ENCODE measurements at places on chromosomes 11 and 22.

DNA sequence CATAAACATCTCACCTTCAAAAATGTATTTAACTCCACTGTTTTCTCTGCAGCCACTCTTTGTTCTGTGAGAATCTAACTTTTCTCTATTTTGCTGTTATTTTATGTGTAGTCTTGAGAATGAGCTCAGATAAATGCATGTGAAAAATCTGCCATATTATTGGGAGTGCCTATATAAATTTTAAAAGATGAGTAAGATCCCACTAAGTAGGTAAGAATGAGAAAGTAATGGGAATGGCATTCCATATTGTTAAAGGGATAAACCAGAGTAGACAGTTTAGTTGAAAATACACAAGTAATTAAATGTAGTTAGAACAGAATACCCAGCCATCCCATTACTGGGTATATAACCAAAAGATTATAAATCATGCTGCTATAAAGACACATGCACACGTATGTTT lies 817.2 kb downstream of the FAM181B start:
- DNase-seq, result no peak

DNA sequence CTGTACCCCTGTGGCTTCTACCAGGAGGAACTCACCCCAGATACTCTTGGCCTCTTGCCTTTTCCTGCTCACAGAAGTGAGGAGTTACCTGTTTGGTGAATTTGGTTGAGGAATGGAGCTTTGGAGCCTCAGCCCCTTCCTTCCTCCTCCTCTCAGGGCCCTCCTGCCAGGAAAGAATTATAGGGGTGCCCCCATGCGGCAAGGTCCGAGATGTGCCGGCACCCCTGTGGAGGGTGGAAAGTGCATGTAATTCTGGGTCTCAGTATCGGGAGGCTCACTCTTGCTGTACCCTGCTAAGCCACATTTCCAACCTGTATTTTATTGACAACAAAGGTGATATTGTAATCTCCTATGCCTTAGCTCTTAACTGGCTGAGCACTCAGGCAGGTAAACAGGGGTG lies 13.7 kb upstream of the IGSF22 start:
- DNase-seq, result no peak

- no peak for DNase-seq
Measured at GRCh38 chr11:40754297-40754696, 705.2 kb downstream of the LRRC4C start.

DNA sequence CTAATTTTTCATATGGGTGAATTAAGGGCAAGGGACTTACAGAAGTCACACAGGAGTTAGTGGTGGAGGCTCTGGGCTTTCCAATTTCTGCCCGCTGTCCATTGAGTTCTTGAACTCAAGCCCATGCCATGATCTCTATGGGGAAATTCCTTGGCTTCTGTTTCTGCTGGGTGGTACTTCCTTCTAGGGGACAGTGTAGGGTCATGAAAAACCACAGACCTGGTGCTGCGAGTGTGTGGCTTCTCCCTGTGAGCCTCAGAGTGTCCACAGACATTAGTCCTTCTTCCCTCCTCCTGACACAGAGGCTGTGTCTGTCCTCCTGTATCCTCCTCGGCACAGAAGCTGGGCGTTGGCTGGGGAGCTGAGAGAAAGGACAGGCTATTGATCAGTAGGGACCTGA lies 6.3 kb upstream of the SEZ6L start:
- DNase-seq, result no peak

DNA sequence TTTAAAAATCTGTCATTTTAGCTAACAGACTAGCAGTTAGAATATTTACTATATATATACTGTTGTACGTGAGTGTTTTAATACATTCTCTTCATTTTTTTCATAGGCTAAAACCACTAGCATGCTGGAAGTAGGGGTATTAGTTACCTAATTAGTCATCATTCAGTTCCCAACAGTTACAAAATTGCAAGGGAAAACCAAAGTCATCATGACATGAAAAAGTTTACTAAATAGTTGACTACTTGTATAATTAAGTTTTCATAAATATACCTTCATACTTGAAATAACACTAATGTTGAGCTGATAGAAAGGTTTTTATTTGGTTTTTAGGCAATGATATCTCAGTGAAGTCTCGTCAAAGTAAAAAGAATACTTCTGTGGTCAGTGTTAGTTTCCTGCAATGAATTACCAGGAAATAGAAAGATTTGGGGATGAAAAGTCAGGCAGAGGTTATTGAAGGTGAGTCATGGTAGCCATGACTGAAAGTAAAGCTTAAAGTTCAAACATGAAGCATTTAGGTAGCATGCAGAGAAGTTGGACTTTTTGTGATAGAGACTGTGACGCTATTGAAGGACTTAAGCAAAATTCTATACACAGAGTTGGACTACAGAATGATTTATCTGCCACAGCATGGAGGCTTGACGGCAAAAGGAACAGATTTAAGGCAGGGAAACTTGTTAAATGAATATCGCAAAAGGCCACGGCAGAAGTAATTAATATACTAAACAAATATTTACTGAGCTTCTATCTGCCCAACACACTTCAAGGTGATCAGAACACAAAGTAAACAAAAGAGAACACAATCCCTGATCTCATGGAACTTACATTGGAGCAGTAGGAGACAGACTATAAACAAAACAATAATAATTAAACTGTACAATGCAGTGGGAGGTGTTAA lies 828.1 kb upstream of the FAT3 start:
- no peak for DNase-seq

GRCh38 chr11:61860054-61860903 lies 31.1 kb downstream of the FADS3 start:
- no peak for DNase-seq

GRCh38 chr11:33893711-33894397 lies 2.0 kb upstream of the LMO2 start:
- peak; percentile 45 for DNase-seq

GRCh38 chr11:70497536-70498075 lies 99.3 kb downstream of the CTTN start:
- DNase-seq, result no peak

DNA sequence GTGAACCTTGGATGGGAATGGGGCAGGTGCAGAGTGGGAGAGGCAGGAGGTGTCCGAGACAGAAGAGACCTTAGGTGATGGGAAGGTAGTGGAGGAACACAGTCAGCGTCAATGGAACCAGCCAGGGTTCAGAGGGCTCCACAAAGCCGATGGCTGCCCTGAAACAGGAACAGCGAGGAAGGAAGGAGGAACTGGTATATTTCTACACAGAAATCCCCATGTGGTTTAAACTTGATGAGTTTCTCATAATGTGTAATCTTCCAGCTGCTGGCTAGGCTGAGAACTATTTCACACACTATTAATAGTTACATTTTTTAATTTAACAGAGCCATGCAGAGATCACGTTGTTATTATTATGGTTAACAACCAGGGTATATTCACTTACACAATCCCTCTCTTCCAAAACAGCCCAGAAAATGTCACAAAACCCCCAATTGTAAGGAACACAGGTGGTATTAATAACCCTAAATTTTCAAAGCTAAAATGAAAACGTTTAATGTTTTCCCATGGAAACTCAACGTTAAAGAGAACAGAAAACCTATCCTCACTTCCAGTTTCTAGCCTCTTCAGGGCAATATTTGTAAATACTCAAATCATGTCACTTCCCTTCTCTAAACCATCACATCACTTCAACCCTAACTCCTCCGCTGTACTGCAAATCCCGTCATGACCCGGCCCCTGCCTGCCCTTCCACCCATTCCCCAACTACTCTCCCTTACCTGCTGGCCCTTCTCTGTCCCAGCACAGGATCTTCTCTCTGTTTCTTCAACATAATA lies 74.5 kb upstream of the ARFGAP3 start:
- no peak for DNase-seq

GRCh38 chr11:62889126-62889483 lies 8.4 kb downstream of the SLC3A2 start:
- no peak for DNase-seq

- DNase-seq, result no peak
Measured at GRCh38 chr11:43632181-43632580, 48.4 kb upstream of the HSD17B12 start.

DNA sequence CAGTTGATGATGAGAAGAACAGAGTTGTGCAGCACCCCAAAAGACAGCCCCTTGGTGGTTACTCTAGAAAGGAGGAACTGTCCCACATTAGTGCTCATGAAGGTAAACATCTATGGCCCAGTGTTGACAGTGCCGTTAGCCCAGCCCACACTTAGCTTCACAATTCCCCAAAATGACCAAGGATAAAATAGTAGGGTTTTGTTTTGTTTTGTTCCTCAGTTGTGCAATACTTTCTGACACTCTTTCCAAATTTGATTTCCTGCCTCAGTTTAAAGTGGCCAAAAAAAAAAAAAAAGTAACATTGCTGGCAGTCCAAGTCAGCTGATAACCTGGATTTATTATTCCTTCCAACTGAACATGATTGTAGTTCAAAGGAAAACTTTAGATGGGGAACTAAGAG lies 269.4 kb downstream of the TMEM135 start:
- no peak for DNase-seq

DNA sequence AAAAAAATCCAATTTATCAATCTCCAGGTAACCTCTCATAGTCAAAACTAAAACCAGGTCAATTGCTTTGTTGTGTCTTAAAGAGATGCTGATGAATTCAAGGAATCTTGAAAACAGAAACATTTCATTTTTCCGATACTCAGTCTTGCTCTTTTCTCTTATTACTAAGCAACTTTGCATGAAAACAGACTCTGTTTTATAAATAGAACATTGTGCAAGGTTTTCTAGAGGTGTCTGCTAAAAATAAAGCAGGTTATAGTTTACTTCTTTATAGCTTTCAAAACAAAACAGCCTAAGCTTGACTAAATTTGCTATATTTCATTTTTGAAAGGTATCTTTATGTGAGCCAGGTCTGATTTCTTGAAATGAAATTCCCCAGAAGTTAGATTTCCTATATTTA lies 109.3 kb downstream of the ARL14EP start:
- no peak for DNase-seq

- DNase-seq, result no peak
Measured at GRCh38 chr11:121058941-121059340, 35.0 kb downstream of the TBCEL start.

GRCh38 chr11:79121351-79121750 lies 319.5 kb downstream of the TENM4 start:
- DNase-seq, result no peak

DNA sequence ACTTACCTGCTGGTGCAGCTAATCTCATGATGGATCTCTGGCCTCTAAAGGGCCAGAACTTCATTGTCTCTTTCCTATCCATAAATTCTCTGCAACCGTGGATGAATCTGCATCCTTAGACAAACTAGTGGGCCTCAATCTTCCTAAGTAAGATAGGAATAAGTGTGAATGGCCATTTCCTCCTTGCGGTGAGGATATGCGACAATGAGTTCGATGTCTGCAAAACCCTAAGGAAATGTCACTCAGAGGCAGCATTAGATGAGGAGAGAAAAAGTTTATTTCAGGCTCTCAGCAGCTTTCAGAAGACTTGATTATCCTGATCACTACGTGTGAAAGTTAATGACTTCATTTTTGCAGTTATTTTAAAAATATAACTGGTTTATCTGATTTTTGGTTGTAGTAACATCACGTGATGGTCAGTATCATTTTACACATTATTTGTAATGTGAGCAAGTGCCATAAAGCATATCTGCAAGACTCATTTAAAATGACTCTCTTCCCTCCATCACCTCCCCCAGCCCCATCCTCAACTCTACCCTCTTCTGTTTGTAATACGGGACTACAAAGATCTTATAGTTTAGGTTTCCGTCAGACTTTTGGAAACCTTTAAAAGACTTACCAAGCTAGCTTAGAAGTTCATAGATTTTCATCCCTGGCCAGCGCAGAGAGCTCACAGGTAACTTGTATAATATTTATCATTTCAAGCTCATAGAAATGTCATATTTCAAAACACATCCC lies 10.2 kb downstream of the GRAP2 start:
- no peak for DNase-seq

DNA sequence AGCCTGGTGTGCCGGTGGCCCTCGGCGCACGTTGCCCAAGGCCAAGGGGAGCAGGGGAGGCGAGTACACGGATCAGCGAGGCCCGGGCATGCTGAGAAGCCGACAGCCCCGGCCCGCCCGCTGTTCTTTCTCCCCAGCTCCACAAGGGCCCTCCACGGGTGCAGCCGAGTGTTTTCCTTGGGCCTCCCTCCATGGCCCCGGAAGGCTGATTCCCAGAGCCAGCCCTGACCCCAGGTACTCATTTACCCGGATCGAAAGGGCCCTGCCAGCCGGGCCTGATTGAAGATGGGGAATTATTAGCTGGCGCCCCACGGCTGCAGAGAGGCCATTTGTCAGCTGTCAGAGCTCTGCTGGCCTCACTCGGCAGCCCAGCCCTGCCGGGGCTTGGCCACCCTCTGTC lies 53.1 kb downstream of the WNT7B start:
- no peak for DNase-seq

DNA sequence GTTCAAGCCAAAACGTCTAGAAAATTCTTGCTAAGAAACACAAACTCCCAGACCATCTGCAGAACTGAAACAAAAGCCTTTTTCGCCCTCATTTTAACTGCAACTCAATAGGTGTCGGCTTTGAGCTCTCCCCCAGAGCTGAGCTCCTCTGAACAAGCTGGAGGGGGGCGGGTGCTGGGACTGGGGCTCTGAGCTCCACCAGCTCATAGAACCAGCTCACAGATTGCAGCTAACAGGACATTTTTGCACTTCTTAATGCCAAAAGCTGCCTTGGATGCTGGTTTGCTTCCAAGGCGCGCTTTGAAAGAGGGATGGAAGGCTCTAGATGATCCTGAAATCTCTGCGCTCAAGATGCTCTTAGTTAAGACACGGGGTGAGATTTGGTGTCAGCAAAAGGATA lies 6.0 kb upstream of the YWHAH start:
- no peak for DNase-seq

DNA sequence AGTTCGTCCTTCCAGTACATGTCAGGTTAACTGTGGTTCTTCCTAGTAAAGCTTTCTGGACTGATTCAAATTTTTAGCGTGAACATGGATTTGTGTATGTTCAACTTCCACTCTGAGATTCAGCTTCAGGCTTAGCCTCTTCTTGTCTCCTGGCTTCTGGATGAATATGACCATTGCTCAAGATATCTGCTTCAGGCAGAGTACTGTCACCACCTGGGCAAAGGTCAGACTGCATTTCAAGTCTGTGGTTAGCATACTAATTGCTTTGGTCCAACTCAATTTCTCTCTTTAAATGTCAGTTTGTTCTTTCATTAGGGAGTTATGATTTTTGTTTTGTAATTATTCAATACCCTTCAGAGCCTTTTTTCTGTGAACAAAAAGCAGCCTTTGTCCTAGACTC lies 440.0 kb downstream of the NELL1 start:
- no peak for DNase-seq

DNA sequence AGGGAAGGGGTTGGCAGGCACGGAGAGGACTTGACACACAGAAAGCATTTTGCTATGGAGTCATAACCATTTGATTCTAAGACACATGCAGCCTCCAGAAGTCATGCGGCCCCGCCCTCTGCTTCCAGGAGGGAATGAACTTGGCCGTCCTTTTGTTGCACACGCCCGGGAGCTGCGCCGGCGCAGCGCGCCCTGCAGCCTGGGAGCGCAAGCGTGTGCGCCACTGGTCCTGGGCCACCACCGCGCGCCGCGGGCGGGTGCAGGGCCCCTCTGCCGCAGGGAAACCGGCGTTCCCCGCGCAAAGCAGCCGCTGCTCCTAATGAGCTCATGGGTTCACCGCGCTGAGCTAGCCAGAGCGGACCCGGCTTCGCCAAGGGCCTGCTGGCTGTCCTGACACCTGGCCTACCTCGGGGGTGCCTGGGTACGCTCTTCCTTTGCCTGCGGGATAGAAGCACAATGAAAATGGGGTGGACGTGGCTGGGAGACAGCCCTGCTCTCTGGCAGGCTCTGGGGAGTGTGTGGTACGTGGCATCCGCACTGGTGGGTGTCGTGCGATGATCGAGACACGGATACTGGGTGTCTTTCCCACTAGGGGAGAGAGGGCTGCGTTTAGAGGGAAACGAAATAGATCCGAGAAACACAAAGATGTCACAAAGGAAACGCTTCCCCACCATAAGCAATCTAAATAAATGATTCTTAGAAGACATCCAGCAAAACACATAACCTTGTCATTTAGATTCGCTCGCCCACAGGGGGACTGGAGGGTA lies 669 bp downstream of the MICAL3 start:
- no peak for DNase-seq

All from activated gamma-delta T cell treated with Interleukin-2 at 50 U/mL for 16 hours (primary cell).